Heart left ventricle (tissue), 16 donors: ENCODE measurements at places on chromosomes 3 and 15. TPM values are rescaled to one million over a fixed set of nuclear protein-coding genes. Genes with fewer than 3 reads are reported as not detected.

The TNFSF10 gene
- 27.6 TPM for total RNA-seq

The CIDEC gene
- total RNA-seq: 1.6 TPM

The SI gene
- total RNA-seq: not detected

GRCh38 chr3:176994891-176995781, 202.1 kb downstream of the TBL1XR1 start:
- no peak for DNase-seq

DNA sequence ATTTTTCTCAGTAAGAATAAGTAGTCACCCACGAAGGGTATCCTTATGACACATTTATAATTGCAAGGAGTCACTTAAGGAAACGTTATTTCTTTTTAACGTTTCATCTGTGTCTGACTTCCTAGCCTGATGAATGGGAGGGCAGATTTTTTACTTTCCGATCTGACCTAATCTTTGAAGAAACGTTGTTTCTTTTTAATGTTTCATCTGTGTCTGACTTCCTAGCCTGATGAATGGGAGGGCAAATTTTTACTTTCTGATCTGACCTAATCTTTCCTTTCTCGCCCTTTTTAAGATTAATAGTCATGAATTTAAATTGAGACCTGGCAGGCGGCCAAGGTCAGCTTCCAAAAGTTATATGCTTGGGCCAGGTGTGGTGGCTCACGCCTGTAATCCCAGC, 3.0 kb upstream of the KLHL6 start:
- no peak for DNase-seq

The TMEM45A gene
- 3.1 TPM for total RNA-seq

DNA sequence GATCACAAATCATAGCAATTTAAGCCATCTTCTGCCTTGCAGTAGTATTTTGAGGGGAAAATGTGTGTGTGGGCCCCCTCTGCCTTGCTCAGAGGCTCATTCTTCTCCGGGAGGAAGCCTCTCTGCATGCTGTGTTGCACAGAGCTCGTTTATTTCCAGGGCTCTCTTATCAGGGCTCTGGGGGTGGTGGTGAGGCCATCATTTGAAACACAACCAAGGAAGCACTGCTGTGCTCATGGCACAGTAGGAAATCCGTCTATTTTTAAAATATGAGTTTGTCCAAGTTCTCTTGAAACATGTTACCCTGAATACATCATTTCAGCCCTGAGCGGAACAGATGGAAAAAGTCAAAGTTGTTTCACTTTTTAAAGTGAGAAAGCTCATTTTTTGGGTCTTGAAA, 369.0 kb upstream of the CFAP20DC start:
- no peak for DNase-seq

GRCh38 chr3:157059661-157060060, 100.3 kb downstream of the CCNL1 start:
- no peak for DNase-seq

DNA sequence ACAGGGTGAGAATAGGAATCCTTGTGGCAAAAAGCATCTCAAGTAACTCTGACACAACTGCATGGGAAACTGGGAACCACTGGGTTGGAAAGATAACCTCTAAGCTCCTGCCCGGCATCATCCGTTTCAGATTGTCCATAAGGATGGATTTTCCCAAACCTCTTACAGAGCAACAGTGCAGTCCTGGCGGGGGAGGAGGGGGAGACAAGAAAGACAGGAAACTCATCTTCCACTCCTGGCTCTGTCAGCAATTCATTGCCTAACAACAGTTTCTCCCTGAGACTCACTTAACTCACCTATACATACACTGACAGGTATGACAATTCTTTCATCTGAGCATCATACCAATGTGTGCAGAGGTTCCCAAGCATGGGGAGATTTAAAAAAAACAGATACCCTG, 279.0 kb downstream of the RPLP1 start:
- DNase-seq: no peak

DNA sequence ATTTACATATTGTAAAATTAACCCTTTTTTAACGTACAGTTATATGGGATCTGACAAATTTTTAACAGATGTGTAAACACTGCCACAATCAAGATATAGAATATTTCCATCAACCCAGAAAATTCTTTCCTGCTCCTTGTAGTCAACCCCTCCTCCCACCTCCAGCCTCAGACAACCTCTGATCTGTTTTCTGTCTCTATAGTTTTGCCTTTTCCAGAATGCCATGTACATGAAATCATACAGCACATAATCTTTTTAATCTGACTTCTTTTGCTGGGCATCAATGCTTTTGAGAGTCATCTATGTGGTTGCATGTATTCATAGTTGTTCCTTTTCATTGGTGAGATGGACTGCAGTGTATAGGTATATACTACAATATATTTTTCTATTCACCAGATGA, 153.0 kb downstream of the SMAD6 start:
- no peak for DNase-seq

The HRG gene
- total RNA-seq: not detected

The MESP2 gene
- total RNA-seq: not detected

- DNase-seq: no peak
These were observed 7.2 kb downstream of the DAPK2 start for GRCh38 chr15:64038878-64039610.

The A4GNT gene
- not detected for total RNA-seq

The GPR15 gene
- not detected for total RNA-seq

- no peak for DNase-seq
These were observed 75.7 kb upstream of the PRR23C start for GRCh38 chr3:139120086-139121056.

The SORD gene
- 16.4 TPM for total RNA-seq

GRCh38 chr3:160078533-160078932, 89.9 kb downstream of the IL12A start:
- DNase-seq: no peak

DNA sequence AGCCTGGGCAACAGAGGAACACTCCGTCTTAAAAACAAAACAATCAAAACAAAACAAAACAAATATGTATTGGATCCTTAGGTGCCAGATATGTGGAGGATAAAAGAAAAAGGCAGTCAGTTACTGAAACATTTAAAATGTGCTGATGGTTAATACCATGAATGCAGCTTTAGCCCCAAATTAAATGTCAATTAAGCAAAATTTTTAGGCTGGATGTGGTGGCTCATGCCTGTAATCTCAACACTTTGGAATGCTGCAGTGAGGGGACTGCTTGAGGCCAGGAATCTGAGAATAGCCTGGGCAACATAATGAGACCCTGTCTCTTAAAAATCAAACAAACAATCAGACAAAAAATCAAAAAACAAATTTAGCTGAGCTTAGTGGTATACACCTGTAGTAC, 8.5 kb upstream of the CHMP2B start:
- DNase-seq: no peak

- no peak for DNase-seq
These were observed 2.1 kb downstream of the RFX7 start for GRCh38 chr15:56241374-56242105.

DNA sequence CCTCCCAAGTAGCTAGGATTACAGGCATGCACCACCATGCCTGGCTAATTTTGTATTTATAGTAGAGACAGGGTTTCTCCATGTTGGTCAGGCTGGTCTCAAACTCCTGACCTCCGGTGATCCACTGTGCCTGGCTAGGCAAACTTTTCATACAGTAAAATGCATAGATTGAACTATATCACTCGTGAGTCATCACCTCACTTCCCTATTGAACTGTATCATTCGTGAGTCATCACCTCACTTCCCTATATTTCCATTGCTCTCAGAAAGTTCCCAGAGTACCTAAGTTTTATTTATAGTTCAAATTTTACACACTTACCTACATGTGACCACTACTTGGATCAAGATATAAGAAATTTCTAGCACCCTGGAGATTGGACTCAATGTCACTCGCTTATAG, 73.6 kb upstream of the ACAD9 start:
- DNase-seq: no peak

DNA sequence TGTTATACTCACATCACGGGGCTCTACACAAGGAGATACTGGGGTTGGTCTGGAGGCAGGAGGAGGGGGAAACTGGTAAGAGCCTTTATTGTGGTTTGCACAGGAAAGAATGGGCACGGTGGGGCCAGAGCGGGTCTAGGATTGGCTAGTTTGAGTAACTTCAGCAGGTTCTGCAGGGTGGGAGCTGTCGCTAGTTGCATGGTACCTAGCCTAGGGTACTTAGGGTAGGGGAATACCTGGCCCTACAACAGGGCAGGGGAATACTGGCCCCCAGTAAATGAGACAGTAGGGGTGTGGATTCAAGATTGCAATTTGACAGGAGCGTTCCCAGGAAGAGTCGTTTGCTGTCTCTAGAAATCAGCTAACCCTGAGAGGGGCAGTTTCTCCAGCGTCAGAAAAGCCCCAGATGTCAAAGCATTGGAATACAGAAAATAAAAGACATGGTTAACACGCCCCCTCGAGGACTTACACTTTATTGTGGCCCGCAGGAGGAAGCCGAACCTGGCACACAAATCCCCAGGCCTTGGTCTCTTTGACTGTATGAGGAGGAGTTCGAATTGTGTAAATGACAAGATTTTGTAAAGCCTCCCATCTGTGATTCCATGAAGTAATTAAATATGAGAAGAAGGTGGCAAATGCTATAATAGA, 32.0 kb downstream of the ST8SIA2 start:
- no peak for DNase-seq

- no peak for DNase-seq
These were observed 3.8 kb downstream of the MPI start for GRCh38 chr15:74893627-74894026.

- DNase-seq: no peak
These were observed 213.8 kb downstream of the LRTM1 start for GRCh38 chr3:54714035-54714434.

The EXD1 gene
- not detected for total RNA-seq

The CD276 gene
- total RNA-seq: 74.1 TPM

GRCh38 chr15:101488300-101489164, 975 bp downstream of the PCSK6 start:
- DNase-seq: no peak

The KLHL40 gene
- not detected for total RNA-seq

The NISCH gene
- total RNA-seq: 42.0 TPM

- DNase-seq: no peak
These were observed 40.6 kb upstream of the TRIM59 start for GRCh38 chr3:160490166-160490565.

The KLF13 gene
- 37.5 TPM for total RNA-seq

DNA sequence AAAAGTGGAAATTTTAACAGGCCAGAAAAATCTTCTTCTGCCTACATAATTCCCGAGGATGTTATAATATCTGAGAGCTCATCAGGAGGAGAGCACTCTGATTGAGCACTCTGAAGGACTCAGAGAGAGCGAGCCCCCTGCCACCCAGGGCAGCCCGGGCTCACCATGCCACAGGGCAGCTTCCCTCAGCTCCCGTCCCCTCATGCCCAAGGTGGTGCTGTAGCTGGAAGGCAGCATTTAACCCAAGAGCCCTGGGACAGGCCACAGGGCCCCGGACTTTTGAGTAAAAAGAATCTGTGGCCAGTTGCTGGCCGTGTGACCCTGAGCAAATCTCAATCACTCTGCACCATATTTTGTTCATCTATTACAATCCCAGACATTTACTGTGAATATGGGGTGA, 23.5 kb upstream of the RAD18 start:
- no peak for DNase-seq

- DNase-seq: no peak
These were observed 251.1 kb upstream of the CNTN4 start for GRCh38 chr3:1847571-1847970.

DNA sequence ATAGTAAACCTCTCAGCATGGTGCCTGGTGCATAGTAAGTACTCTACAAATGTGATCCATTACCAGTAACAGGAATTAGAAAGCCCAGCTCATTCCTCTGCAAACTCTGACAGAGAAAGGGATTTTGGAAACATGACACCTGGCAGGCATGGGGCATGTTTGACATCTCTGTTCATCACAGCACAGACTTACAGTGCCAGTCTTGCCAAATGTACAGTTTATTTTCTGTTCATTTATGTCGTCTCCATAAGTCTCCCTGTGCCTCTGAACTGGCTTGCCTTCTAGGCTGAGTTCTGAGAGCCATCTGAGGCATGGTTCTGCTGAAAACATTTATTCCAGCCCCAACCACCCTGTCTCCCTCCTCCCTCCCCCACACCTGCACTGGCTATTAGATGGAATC, 67.0 kb upstream of the CTDSPL start:
- DNase-seq: no peak

DNA sequence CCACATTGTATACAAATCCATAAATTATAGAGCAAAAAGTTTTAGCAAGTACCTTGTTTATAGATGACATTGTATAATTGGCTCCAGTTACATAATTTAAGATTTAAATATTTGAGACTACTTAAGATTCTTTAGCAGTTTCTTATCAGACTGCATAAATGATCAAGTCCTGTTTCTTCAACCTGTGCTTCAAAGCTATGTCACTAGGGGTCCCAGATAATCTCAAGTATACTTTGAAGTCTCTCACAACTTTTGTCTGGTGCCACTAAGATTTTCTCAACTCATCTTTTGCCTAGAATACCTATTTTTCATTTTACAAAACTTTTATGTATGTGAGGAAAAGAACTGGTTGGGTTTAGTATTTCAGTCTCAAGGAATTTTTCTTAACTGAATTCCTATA, 205.5 kb downstream of the STAG1 start:
- DNase-seq: no peak

DNA sequence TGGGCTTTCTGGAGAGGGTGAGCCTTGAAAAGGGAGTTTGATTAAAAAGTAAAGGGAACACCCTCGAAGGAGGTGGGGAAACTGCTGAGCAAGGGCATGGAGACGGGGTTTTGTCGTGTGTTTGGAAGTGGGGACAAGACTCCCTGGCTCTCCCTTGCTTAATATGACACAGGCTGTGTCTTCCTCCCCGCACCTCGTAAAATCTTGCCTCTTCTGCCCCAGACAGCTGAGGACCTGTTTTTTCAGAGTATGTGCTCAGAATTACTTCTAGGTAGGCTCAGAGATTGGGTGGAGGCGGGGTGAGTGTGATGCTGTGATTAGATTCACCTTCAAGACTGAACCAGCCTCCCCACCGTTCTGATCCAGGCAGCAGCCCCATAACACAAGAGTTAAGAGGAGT, 244.4 kb upstream of the TLE3 start:
- DNase-seq: no peak

GRCh38 chr3:13258280-13258679, 161.8 kb downstream of the NUP210 start:
- no peak for DNase-seq

The PDIA5 gene
- 5.4 TPM for total RNA-seq

- DNase-seq: peak; percentile 24
These were observed 190.5 kb upstream of the NECTIN3 start for GRCh38 chr3:110881069-110881468.

DNA sequence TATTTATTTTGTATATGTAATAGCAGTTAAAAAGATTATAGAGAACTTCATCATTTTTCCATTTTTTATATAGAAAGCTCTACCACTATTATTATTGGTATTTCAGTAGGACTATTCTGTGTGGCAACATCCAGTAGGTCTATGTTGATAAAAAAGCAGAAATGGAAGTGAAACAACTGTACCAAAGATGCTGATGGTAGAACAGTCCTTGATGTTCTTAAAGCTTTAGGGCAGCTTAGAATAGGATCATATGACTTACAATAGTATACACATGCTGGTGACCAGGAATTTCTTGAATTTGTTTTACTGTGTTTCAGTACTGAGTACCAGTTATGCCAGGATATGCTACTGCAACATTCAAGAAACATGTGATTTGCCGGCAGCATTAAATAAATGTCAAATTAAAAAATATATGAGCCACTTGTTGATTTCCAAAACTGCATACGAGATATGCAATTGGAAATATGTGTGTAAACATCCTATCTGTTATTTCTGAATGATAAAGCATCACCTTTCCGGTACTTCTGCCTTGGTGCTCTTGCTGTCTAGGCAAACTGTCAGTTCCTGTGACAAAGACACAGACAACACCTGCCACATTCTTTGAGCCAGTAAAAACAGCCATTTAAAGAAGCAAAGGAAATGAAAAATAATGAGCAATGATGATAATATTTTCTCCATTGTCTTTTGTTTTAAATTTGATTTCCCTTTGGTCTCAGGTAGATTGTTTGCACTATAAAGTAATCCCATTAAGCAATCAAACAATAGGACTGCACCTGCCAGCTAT, 649.2 kb downstream of the ZPLD1 start:
- DNase-seq: no peak
